ENCODE measurements at places on chromosomes 4 and X. TPM values are rescaled to one million over a fixed set of nuclear protein-coding genes. Genes with fewer than 3 reads are reported as not detected.
A peak's percentile ranks its signal among the peaks of the same experiment; 100 is the strongest.

The GAGE12H gene
- not detected for total RNA-seq

The PRDM5 gene
- 17.0 TPM for total RNA-seq

The MAGEC3 gene
- not detected for total RNA-seq

The RNF212 gene
- 6.9 TPM for total RNA-seq

The RHOH gene
- total RNA-seq: 8.8 TPM

The TREX2 gene
- total RNA-seq: 1.2 TPM

The TACC3 gene
- 13.3 TPM for total RNA-seq

DNA sequence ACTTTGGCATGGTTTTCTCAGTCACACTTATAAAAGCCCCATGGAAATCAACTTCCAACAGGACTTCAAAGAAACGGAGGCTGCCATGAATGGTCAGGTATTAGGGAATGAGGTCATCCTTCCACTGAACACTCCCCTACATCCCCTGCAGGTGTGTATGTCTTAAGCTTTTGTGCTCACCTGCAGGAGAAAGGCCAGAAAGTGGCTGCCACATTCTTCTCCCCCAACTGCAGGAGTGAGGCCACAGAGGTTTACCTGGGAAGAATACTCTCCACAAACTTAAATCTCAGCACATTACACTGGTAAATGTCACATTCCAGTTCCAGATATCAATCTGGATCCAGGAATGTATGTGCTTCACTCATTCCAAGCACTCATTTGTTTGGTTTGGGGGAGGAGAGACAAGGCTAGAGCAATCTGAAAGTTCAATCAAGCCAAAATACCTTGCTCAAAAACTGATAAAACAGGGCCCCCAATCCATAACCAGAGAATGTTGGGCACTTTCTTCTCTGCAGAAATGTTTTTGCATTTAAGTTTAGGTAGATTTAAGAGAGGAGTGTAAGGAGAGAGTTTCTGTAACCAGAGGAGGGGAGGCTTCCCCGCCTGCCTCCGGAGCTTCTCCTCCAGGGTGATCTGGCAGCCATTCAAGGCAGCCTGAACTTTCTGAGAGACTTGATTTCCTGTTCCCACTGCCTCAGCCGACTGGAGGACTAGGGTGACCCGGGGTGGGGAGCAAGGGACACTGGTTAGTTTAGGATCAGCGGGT lies 15.4 kb downstream of the FAM9C start:
- H3K36me3 ChIP-seq: no peaks in the 10 kb centered on the region
- H3K27me3 ChIP-seq: no peaks in the 10 kb centered on the region
- DNase-seq: no peak
- H3K4me3 ChIP-seq: no peak overlapping the region
- peaks cover 14% of the 10 kb centered on the region for H3K4me1 ChIP-seq
- peak overlapping the region; percentile 63 for H3K27ac ChIP-seq

- no peak for DNase-seq
- H3K4me3 ChIP-seq: no peak overlapping the region
- no peak overlapping the region for H3K27ac ChIP-seq
- no peaks in the 10 kb centered on the region for H3K27me3 ChIP-seq
These were observed 86.3 kb downstream of the PDLIM5 start for GRCh38 chr4:94537921-94538628.

DNA sequence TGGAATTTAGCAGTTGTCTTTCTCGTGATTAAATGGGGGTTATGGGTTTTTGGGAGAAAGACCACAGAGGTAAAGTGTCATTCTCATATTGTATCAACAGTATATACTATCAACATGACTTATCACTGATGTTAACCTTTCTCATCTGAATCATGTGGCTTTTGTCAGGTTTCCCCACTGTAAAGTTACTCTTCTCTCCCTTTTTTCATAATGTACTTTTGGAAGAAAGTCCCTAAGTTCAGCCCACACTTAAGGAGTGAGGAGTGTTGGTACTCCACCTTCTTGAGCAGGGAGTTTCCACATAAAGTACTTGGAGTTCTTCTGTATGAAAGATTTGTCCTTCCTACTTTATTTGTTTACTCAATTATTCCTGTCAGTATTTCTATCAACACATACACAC lies 169.9 kb downstream of the ZNF330 start:
- no peak overlapping the region for H3K27ac ChIP-seq

DNA sequence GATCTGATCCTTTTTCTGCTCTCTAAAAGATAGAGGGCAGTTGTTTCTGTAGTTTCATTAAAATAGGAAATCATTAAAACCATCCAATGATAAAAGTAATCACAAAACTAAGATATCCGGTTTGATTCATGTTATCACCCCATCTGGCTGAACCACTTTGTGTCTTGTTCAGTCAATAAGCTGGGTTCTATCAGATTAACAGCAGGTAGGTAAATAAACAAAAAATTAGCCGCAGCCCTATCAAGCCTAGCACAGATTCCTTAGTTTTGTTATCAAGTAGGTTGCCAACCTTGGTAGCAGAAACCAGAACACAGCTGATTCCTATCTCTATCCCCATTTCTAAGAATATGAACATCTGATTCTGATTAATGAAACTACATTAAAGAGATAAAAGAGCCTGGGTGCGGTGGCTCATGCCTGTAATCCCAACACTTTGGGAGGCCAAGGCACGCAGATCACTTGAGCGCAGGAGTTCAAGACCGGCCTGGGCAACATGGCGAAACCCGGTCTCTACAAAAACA lies 118.6 kb upstream of the PLAC1 start:
- peaks cover 13% of the 10 kb centered on the region for H3K36me3 ChIP-seq
- no peak overlapping the region for H3K27ac ChIP-seq
- no peaks in the 10 kb centered on the region for H3K27me3 ChIP-seq
- H3K4me3 ChIP-seq: no peak overlapping the region
- H3K4me1 ChIP-seq: no peaks in the 10 kb centered on the region
- no peak for DNase-seq

DNA sequence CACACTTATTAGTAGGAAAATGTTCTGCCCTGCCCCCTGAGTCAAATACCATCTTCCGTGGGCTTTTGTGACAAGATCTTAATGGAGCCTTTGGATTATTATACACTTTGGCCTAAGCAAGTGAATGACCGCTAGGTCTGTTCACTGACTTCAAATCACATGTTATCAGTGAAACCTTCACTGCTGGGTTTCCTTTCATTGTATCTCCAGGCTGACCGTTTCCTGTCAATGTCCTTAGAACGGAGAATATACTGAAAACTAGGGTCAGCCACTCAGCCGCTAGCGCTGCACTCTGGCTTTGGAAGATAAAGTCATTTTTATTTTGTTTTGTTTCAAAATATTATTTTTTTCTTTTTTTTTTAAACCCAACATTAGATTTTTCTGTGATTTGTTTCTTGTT lies 107.0 kb upstream of the TLL1 start:
- no peak overlapping the region for H3K4me3 ChIP-seq
- H3K27me3 ChIP-seq: no peaks in the 10 kb centered on the region
- DNase-seq: no peak
- H3K36me3 ChIP-seq: no peaks in the 10 kb centered on the region

DNA sequence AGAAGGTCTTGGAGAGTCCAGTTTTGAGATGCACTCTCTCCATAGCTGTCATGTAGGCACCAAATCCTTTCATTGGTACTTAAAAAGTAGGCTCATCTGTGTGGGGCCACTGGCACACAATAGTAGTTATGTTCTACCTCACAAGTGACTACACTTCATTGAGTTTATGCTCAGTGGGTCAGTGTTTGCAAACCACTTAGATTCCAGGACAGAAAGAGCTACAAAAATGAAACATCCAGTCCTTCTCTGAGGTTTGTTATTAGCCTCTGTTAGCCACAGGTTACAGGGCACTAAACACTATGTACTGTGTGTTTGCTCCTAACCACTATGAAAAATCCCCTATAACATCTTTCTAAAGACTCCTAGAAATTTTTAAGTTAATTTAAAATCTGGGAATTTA lies 13.8 kb downstream of the RAB28 start:
- no peak overlapping the region for H3K27ac ChIP-seq
- no peak for DNase-seq
- H3K27me3 ChIP-seq: no peaks in the 10 kb centered on the region

GRCh38 chr4:118746251-118746919 lies 61.2 kb downstream of the METTL14 start:
- H3K27ac ChIP-seq: no peak overlapping the region
- peaks cover 83% of the 10 kb centered on the region for H3K36me3 ChIP-seq
- no peak for DNase-seq
- no peaks in the 10 kb centered on the region for H3K4me1 ChIP-seq

DNA sequence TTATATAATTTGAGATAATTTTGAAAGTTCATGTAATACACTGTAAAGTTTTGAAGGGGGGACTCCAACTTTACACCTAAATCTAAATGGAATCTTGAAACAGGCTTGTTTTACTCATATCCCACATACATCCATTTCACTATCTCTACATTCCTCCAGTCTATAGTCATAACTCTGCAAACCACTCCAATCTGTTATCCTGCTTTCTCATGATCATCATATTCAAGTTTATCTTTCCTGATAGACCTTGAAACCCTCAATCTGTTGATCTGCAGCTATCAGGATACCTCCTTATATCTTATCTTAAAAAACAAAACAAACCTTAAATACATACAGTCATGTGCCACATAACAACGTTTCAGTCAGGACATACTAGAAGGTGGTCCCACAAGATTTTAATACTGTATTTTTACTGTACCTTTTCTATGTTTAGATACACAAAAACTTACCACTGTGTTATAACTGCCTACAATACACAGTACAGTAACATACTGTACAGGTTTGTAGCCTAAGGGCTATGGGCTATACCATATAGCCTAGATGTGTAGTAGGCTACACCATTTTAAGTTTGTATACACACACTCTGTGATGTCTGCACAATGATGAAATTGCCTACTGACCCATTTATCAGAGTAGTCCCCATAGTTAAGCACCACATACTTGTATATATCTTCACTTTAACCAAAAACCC lies 14.0 kb downstream of the CHIC2 start:
- H3K4me1 ChIP-seq: peaks cover 22% of the 10 kb centered on the region
- no peak overlapping the region for H3K4me3 ChIP-seq
- no peak overlapping the region for H3K27ac ChIP-seq
- DNase-seq: no peak
